ENCODE measurements at places on chromosomes 7 and 10.

- no peak for DNase-seq
These were observed 485.3 kb upstream of the ADARB2 start for GRCh38 chr10:2222631-2223030.

DNA sequence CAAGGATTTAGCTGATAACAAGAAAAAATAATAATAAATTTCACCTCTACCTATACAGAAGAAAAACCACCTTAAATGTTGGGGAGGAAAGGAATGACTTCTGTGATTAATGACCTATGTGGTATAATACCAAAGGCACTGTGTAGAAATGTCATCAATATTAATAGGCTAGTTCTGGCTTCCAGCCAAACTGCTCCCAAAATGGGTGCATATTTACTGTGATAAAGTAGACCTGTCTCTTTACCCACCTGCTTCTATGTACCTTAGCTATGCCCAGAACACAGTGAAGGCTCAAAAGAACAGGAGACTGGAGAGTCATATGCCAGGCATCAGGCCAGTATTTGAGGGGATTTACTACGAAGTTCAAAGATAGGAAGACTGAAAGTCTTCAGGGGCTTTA, 76.0 kb downstream of the ATE1 start:
- DNase-seq = no peak

DNA sequence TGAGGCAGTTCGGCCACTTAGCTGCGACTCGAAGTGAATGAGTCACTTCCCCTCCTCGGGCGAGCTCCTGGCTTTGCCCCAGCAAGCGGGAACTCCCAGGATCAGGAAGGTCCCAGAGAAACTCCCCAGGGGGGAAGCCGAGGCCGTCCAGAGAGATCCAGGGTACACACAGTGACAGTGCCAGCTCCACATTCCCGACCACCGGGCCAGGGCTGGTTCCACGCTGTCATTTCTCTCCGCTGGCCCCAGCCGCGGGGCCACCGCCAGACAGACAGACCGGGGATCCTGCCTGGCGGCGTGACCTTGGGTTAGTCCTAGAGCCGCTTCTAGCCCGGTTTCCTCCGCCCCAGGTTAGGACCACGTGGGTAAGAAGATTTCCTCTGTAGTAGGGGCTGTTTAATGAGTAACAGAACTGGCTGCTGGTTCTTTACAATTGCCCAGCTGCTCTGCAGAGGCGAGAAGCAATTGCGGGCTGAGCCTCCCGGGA, 463 bp upstream of the UPP1 start:
- no peak for DNase-seq

DNA sequence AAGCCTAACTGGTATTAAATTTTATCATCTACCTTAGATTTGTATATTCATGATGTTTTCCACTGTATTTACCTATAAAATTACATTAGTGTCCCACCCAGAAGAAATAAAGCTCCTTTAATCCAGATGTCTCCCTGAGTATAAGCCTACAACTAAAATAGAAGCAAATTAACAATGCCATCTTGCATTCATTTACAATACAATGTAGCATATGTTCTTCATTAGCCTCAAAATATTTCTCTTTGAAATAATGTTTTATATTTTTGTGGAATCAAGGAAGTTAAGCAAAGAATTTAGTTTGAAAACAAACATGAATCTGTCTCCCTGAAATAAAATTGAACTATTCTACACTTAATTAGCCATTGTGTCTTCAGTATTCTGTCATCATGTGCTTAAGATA, 112.3 kb downstream of the CACNA2D1 start:
- no peak for DNase-seq

GRCh38 chr7:3451701-3452100, 150.6 kb downstream of the SDK1 start:
- no peak for DNase-seq

DNA sequence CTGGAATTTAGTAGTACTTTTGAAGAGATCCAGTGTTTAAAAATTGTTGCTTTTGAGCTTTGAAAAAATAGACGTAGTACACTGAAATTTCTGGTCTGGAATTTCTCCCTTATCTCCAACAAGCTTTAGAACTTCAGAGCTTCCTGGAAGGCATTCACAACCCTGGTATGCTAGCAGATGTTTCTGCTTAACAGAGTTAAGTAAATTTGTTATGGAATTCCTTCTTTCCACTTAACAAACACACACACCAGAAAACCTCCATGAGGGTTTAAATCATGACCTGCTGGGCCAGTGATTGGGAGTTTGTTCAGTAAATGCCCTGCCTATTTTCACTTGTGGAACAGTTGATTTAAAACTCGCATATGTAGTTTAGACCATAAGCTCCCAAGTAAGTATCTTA, 13.7 kb downstream of the ASB15 start:
- DNase-seq = no peak

DNA sequence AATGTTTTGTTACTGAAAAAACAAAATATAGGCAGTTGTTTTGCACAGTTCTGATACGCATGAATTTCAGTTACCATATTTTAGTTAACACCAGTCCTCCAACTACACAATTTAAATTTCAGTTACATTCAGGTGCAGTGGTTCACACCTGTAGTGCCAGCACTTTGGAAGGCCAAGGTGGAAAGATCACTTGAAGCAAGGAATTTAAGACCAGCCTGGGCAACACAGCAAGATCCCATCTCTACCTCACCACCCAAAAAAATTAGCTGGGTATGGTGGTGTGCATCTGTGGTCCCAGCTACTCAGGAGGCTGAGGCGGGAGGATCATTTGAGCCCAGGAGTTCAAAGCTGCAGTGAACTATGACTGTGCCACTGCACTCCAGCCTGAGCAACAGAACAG, 45.3 kb downstream of the ABI1 start:
- DNase-seq = no peak

DNA sequence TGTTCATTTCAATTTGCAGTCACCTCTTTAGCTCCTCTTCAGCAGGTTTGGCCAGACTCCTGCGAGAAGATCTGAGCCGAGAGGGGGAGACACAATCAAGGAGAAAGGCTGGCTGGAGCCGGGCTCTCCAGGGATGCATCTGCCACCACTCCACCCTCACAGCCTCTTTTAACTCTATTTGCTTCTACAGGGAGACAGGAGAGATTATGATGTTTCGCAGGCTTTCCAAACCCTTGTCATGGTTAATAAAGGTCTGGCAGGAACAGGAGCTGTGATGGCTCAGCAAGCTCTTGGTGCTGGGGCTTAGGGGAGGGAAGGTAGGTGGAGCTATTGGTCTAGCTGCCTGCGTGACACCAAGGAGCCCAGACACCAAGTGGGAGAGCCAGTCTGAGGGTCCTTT, 448.1 kb upstream of the PODXL start:
- DNase-seq = no peak

GRCh38 chr7:147296986-147297385, 1180.4 kb downstream of the CNTNAP2 start:
- DNase-seq = no peak

- DNase-seq = no peak
These were observed 971 bp downstream of the AEBP1 start for GRCh38 chr7:44104860-44105771.

DNA sequence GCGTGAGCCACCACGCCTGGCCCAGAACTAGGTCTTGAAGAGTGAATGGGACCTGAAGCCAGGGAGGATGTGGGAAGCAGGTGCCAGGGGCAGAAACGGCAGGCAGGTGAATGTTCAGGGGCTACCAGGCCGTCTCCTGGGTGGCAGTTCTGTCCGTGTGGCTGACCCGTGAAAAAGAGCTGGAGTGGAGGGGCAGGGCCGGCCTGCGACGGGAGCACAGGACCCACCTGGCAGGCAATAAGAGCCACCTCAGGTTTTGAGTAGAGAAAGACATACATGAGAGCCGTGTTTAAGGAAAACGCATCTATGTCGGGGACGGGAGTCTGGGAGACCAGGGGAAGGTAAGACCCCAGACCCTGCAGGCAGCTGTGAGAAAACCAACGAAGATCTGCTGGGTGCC, 70.7 kb upstream of the ATP6V0A4 start:
- DNase-seq = no peak

GRCh38 chr10:11493646-11494045, 117.8 kb downstream of the USP6NL start:
- DNase-seq = no peak

- no peak for DNase-seq
These were observed 125.9 kb downstream of the GRK5 start for GRCh38 chr10:119333146-119333792.

DNA sequence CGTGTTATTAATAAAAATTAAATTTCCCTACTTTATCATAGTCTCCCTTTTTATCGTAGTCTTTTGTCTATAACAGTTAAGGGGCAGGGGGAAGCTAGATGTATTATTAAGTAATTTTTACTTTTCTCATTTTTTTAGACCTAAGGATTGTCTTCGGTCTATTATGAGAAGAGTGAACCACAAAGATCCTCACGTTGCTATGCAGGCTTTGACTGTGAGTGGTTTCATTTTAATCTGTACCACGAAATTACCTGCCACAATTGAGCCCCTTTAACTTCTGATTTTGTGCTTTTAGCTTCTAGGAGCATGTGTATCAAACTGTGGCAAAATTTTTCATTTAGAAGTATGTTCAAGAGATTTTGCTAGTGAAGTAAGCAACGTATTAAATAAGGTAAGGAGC, 40.6 kb downstream of the STAM start:
- DNase-seq = no peak

DNA sequence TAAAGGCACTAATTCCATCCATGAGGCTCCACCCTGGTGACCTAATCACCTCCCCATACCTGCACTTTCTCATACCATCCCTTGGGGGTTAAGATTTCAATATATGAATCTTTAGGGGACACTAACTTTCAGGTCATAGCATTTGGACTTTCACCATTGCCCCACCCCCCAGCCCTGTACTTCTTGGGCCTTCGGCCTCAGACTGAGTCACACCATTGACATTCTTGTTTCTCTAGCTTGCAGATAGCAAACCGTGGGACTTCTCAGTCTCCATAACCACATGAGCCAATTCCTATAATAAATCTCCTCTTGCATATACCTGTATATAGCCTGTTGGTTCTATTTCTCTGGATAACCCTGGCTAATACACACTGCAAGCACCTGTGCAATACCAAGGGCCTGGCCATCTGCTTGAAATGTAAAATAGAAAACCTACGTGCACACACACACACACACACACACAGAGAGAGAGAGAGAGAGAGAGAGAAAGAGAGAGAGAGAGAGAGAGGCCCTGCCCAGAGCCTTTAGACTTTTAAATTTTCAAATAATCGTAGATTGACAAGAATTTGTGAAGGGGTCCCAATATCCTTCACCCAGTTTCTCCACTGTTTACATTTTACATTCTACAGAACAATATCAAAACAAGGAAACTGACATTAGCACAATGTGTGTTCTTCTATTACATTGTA, 25.3 kb downstream of the ANXA8 start:
- no peak for DNase-seq

DNA sequence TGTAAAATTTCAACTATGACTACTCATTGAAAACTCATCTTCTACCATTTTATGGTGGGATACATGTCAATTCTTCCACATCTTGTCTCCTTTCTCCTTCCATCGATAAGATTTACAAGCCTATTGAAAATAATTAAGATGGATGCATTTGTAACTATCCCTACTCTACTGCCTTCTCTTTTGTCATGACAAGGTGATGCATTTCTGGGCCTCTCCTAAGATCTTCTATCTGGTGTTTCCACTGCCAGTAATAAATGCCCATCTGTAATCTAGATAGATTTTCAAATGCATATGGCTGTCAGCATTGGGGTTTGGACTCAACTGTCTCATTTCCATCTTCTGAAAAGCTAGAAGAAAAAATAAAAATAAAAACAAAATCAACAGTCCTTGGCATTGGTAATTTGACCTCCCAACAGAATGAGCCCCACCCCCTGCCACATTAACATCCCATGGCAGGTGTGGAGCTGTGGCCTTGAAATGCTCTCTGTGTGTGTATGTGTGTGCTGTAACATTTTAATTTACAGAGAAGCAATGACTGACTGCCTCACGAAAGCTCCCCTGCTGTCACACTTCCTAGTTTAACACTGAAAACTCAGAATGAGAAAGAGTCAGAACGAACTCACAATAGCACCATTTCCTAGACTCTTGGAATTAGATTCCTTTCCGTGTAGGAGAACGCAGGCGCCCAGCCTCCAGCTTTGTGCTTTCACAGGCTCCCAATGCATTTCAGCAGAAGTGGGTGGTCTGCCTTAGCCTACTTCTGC, 74.2 kb downstream of the RHOBTB1 start:
- DNase-seq = no peak

DNA sequence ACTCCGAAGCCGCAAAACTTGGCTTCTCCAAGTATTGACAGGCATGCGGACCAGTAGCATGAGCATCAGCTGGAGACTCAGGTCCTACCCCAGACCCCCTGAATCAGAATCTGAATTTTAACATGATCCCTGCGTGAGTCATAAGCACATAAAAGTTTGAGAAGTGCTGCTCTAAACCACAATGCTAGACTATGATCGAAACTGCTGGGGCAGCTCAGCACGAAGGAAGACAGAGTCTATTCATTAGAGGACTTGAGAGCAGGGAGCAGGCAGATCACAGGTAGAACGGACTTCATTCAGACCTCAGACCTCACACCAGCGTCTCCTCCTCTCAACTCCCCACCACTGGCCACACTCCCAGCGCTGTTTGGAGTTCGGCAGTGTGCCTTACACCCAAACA, 16.9 kb downstream of the CAMK2G start:
- DNase-seq = no peak
